ENCODE measurements at places on chromosomes 6 and 20.

DNA sequence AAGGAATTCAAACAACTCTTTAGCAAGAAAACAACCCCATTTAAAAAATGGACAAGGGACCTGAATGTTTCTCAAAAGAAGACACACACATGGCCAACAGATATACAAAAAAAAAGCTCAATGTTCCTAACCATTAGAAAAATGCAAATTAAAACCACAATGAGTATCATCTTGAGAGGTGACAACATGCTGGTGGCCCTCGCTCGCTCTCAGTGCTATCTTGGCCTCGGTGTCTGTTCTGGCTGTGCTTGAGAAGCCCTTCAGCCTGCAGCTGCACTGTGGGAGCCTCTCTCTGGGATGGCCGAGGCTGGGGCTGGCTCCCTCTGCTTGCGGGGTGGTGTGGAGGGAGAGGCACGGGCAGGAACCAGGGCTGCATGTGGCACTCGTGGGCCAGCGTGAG lies 13.4 kb downstream of the SPINT4 start:
- no peak for DNase-seq

DNA sequence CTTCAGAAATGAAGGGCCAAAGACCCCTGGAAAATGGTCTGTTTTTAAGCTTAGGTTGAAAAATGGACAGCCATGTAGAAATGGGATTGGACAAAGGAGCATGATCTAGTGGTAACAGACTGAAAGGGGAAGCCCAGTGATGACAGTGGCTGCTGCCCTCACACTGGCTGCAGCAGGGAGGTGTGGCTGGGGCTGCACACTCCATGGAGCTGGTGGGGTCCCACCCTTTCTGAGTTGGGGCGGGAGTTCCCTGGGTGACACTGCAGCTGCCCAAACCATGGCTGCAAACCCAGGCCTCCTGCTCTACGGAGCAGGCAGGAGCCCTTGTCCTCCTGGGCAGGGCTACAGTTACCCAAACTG lies 8.5 kb upstream of the PACSIN1 start:
- DNase-seq: no peak

DNA sequence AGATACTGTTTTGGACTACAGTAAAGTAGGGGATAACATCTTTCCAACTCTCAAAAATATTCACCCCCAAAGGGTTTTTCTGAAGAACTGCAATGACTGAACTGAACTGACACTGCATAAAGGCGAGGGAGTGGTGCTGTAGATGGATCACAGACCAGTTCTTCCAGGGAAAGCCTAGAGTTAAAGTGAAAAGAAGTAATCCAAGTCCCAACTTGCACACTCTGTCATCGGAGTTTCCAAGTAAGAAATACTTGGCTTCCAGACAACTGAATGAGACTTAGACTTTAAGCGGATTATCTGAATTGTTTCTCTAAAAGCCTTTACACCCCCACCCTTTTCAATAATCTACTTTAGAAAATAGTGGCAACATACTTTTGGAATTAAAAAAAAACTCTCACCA lies 134.1 kb upstream of the PREP start:
- DNase-seq: no peak

DNA sequence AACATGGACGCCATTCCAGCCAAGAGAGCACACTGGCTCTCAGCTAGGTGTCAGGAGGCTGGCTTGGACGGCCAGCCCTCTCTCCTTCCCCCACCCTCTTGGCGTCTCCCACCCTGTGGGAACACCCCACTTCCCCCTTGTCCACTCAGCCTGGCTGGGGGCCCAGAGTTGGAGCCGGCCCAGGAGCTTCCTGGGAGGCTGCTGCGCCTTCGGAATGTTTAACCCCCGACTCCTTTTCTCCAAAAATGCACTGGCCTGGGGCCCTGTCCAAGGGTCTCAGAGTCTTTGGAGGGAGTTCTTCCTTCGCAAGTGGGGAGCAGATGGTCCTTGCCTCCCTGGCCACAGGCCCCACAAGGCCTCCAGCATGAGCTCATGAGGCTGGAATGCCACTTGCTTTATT lies 4.1 kb downstream of the ADAM33 start:
- no peak for DNase-seq

DNA sequence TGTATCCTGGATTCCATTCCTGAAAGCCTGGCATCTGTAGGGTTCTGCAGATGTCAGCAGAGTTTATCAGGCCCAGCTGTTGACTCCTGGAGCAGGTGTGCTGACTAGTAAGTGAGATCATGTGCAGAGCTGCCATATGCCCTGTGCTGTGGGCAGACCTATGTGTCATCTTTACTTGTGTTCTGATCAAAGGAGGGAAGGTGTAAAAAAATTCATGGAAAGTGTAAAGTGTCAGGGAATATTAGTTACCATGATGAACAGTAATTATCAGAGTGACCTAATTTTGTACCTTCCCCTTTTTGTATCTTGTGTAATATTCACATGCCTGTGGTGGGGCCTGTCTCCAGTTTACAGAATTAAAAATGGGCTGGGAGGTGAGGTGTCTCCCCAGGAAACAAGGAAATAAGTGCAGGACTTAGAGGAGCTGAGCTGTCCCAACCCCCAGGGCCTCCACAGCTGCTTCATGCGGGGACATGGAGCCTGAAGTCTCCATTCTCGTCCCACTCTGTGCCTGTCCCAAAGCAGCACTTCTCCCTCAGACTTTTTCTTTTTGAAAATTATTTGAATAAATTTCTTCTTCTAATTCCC lies 148.2 kb upstream of the GGTLC1 start:
- DNase-seq: no peak

- no peak for DNase-seq
These were observed 10.4 kb upstream of the EDN3 start for GRCh38 chr20:59289994-59290393.

GRCh38 chr20:49925901-49926454 lies 10.2 kb upstream of the RNF114 start:
- DNase-seq: no peak

GRCh38 chr6:46323312-46323965 lies 152.7 kb upstream of the ENPP5 start:
- DNase-seq: no peak

- DNase-seq: no peak
These were observed 569.9 kb downstream of the KIF16B start for GRCh38 chr20:16003310-16003709.

DNA sequence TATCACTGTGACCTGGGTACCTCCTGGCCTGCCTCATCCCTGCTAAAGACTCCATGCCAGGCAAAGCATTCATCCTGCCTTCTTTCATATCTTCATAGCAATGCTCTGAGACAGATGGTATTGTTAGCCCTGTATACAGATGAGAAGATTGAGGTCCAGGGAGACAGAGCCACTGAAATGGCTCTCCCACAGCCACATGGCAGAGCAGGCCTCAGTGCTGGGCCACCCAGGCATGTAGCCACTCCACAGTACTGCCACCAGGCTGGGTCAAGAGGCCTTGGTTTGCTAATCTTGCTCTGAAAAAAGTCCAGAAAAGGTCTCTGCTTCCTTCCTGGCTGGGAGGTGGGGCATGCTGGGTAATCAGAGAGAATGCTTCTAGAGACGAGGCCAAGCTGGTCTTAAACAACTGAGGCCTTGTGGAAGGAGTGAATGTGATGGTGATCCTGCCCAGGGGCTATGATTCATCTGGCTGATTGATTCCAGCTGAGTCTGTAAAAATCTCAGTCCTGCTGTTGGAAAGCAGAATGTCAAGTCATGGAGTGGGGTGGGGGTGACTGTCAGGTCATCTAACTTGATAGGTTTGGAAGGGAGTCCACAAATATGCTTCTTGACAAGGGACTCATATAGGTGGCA lies 29.8 kb downstream of the HM13 start:
- DNase-seq: no peak

GRCh38 chr6:136539967-136540652 lies 10.1 kb downstream of the MAP7 start:
- DNase-seq: no peak

GRCh38 chr20:4569865-4570264 lies 151.8 kb upstream of the PRND start:
- no peak for DNase-seq
